ENCODE measurements at places on chromosomes 5 and 9.

DNA sequence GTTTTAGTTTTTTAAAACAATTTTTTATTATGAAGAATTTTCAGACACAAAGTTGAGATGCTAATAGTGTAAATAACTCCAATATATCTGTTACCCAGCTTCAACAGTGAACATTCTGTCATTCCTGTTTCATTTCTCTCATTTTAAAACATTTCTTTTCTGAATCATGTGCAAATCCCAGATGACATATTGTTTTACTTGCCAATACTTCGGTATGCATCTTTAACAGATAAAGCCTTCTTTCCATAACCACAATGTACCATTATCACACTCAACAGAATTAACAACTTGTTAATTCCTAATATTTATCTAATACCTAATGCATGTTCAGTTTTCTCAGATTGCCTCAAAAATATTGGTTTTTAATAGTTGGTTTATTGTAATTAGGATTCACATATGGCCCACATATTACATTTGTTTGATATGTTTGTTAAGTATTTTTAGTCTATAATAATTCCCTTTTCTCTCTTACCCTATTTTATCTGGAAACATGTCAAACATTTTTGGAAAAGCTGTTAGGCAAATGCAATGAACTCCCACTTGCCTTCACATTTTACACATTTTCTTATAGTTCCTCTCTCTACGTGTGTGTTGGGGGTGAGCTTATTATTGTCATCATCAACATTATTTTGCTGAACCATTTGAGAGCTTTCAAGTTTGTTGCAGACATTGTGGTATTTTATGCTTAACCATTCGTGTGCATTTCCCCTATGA is 58.7 kb upstream of the ANKRD55 start:
- DNase-seq = no peak

- no peak for DNase-seq
Observed at GRCh38 chr9:86892576-86892975, 54.7 kb downstream of the GAS1 start.

GRCh38 chr5:172648755-172649154 is 7.7 kb downstream of the NEURL1B start:
- DNase-seq = no peak

- no peak for DNase-seq
Observed at GRCh38 chr9:93266521-93267001, 82.6 kb downstream of the WNK2 start.

GRCh38 chr5:39758426-39758825 is 333.6 kb upstream of the DAB2 start:
- no peak for DNase-seq

DNA sequence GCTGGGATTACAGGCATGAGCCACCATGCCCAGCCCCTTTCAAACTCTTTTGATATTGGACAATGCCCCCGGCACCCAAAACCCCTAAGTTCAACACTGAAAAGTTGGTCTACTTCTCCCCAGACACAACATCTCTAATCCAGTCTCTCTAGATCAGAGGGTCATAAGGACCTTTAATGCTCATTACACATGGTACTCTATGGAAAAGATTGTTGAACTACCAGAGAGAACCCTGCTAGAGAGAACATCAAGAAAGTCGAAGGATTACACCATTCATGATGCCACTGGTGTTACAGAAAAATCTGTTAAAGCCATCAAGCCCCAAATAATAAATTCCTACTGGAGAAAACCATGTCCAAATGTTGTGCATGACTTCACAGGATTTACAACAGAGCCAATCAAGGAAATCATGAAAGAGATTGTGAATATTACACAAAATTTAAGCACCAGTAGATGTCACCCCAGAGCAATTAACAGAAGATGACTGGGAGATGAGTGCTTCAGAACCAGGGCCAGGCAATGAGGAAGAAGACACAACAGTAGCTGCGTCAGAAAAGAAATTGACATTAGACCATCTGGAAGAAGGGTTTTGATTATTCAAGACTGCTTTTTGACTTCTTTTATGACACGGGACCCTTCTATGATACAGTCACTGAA is 28.3 kb upstream of the NIPAL4 start:
- DNase-seq = peak; percentile 9

GRCh38 chr9:135887585-135888050 is 19.7 kb downstream of the CAMSAP1 start:
- peak; percentile 64 for DNase-seq

DNA sequence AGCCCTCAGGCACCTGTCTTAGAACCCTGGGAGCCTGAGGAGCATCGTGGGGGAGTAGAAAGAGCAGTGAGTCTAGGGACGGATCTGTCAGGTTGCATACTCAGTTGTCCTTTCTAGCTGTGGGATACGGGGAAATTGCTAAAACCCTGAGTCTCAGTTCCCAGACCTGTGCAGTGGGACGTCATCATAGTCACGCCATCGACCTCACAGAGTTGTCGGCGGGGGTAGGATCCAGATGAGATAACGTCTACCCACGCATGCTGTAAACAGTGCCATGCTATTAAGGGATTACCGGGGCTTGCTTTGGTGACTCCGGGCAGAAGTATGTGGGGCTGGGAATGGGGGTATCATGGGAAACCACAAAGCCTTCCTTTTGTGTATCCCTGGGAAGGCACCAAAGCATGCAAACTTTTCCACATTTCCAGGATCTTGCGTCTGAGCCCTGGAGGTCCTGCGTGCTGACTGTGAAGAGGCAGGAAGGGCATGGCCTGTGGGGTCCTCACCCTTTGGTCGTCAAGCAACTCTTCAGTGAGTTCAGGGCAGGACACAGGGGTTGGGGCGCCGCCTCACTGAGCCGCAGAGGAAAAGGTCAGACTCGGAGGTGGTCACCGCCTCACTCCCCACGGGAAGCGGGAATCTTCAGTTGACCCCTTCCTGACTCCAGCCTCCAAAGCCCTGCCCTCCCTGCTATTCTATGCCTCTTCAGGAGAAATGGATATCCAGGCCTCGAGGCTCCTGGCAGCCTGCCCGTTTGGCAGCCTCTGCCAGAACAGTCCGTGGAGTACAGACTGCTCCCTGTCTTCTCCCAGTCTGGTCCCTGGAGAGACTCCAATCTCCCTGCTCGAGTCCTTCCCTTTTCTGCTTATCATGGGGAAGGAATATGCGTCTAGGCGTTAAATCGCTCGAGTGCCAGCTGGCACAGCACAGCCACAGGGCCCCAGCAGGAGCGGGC is 186.8 kb upstream of the KLF9 start:
- no peak for DNase-seq

DNA sequence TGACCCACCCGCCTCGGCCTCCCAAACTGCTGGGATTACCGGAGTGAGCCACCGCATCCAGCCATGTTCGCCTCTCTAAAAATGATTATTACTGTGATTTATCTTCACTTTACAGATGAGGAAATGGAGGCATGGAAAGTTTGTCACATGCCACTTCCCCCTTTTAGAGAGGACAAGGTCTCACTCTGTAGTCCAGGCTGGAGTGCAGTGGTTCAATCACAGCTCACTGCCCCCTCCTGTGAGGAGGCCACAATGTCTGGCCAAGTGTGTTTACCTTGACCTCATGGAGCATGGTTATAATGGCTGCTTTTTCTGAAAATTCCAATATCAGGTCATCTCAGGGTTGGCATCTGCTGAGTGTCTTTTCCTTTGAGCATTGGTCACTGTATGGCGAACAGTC is 6.7 kb downstream of the PRRT1B start:
- DNase-seq = no peak

DNA sequence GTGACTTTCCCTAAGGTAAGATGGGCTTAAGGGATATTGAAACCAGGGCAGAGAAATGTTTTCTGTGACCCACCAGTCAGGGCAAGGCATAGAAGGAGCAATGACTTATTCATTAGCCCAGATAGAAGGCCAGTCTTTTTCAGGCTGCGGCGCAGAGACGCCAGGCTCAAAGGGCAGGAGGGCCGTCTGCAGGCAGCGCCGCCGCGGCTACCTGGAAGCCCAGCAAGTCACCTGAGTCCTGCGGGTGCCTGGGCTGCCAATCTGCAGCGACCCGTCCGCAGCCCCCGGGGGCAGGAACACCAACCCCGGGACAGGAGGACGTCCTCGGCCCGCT is 322 bp upstream of the SH3GL2 start:
- no peak for DNase-seq

DNA sequence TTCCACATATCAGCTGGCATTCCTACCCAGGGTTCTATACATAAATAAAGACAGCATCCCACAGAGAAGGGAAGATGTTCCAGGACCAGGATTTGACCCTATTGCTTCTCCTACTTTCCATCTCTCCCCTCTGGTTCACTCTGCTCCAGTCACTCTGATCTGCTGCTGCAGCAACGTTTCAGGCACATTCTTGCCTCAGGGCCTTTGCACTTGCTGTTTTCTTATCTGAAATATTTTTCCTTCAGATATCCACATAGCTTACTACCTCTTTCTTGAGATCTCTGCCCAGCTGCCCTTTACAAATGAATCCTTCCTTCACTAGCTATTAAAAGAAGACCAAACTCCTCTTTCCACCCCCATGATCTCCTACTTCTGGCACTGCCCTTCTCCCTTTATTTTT is 204.5 kb downstream of the SPOCK1 start:
- no peak for DNase-seq

DNA sequence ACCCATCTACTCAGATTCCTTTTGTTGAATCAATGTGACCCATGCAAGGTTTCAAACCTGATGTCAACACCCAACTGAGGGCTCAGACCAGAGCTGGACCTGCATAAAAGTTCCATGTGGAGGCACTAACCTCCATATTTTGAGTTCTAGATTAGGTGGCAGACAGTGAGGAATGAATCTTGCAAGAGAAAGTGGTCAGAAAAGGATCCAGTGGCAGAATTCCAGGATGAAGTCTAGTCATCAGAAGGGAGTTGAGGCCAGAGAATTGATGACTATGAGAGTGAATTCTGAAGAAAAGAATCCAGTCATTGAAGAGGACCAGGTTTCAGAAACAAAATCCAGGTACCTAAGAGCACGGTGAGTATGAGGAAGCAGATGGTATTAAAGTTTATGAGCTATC is 205.1 kb upstream of the RGMB start:
- no peak for DNase-seq

DNA sequence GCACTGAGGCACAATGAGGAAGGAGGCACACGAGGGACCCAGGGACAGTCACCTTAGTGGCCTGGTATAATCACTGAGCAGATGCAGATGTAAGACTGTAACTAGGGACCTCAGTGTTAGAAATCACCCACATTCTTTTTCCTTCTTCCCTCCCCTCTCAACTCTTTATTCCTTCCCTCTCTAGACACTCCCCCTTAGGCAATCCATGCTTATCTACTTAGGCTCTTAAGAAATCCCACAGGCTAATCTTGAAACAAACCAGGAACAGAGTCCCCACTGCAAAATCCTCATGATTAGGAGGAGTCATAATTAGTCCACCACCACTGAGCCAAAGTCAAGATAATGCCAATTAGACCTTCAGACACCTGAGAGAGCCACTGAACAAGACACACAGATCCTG is 84.7 kb downstream of the ELAVL2 start:
- no peak for DNase-seq

DNA sequence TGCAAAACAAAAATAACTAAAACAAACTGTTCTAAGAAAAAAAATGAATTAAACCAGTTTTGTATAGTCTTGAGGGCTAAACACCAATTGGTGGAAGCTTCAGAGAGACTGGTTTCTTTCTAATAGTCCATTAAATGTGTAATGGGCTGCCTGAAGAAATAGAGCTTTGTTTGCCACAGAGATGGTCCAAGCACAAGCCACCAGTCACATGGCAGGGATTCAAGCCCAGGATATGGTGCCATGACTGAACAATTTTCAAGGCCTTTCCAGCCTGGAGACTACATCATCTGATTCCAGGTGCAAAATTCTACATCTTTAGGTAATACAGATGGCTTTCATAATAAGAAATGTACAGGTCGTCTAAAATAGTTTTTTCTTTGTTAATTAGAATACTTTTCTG is 355.3 kb downstream of the NR2F1-AS1 start:
- no peak for DNase-seq

- no peak for DNase-seq
Observed at GRCh38 chr9:86753836-86754235, 193.5 kb downstream of the GAS1 start.

DNA sequence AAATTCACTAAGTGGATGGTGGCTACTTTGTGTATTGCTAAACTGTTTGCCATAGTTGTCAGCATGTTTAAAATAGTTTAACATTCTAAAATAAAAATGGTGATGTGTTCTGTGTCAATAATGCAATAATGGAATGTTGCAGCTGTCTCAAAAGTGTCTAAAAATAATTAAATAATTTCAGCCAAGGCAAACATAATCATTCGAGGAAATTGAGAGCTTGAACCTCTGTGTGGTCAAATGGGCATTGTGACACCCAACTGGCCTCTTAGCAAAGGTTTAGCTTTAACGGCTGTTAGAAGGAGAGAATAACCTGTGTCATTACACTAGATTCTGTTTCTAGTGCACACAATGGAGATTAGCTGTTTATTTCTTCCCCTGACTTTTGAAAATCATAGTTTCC is 278.5 kb downstream of the TMEM167A start:
- no peak for DNase-seq

GRCh38 chr5:53170746-53171349 is 61.3 kb upstream of the MOCS2 start:
- DNase-seq = no peak

DNA sequence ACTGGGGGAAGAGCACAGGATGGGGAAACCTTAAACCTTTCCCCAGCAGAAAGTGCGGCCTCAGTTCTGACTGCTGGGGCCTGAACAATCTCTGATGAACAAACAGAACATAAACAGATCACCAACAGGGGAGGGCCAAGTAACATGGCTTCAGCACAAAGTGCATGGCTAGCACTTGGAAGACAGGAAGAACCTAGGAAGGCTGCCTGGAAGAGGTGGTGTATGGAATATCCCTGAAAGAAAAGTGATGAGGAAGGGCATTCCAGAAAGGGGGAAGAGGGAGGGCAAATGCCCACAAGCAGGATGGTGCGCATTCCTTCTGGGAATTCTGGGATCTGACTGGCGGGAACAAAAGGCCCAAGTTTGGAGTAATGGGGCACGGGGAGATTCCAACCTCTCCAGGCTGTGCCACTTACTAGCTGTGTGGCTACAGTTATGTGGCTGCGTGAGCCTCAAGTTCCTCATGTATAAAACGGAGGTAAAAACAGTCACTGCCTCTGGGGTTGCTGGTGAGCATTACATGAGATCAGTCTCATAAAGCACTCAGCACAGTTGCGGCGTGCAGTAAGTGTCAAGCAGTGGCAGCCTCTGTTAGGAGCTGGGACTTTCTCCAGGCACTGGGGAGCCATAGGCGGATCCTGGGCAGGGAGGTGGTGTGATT is 1.6 kb downstream of the PDGFRB start:
- no peak for DNase-seq

Measured in activated gamma-delta T cell treated with Interleukin-2 at 50 U/mL for 16 hours (primary cell).